ENCODE measurements at places on chromosomes 12 and 14.

GRCh38 chr14:104707608-104708595 lies 16.1 kb upstream of the ADSS1 start:
- DNase-seq, result no peak

GRCh38 chr12:106633451-106633823 lies 50.6 kb downstream of the RFX4 start:
- DNase-seq, result no peak

DNA sequence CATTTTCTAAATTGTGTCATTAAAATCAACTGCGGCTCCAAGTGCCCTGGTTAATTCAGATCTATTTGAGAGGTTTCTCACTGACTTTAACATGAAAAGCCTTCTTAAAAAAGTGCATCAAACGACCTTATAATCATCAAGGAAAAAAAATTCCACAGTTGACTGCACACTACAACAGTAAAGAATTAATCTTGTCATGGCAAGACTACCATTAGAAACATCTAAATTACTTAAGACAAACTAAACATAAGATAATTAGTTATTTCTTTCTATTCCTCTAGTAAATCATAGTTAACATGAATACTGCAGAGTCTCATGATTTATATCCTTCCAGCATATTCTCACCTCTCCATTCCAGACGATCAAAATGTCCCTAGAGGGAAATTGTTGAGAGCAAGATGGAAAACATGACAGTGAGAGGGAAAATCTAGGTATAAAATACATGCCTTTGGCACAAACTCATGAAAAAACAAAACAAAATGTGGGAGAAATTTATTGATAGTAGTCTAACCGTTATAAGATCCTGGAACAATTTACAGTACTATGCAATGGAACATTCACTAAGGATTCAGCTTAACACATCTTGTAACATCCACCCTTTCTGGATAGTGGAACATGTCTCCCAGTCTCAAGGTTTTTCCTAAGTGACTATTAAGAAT lies 112.5 kb downstream of the PRKD1 start:
- no peak for DNase-seq

DNA sequence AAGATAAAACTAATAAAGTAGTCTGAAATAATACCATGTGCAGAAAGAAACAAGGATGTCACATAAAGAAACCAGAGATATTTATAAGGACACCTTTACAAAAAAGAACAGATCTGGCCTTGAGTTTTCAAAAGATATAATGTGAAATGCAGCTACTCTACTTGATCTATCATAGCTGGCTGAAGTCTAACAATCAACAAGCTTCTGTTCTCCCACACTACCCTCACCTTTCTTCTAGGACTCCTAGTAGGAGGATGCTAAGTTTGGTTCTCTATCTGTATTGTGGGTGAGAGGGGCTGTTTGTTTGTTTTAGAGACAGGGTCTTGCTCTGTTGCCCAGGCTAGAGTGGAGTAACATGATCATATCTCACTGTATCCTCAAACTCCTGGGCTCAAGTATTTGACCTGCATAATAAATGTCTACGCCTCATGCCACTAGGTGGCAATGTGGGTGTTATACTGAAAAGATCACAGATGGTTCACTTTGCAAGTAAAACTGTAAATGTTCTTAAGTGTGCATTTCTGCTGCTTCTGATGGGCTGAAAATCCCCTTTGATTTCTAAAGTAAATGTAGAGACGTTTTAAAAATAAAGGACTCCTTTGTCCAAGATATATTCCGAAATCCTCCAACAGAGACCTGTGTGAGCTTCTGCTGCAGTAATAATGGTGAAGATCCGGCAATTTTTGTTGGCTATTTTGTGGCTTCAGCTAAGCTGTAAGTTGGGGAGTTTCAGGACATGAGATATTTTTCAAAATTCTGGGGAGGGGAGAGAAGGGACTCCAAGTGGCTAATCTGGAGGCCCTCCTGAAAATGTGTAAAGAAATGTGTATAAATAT lies 269.3 kb downstream of the DAD1 start:
- no peak for DNase-seq

DNA sequence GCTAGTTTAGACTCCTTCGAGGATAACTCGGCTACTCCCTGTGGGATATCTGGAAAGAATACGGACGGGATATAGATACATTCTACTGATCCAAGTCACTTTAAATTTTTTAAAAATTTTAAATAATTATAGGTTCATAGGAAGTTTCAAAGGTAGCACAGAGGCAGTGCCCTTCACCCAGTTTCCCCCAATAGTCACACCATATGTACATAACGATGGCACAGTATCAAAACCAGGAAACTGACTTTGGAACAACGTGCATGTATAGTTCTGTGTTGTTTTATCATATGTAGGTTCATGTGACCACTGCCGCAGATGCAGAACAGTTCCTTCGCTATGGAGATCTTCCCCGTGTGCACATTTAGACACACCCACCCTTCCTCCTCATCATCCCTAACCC lies 352.3 kb downstream of the CACNA1C start:
- no peak for DNase-seq

DNA sequence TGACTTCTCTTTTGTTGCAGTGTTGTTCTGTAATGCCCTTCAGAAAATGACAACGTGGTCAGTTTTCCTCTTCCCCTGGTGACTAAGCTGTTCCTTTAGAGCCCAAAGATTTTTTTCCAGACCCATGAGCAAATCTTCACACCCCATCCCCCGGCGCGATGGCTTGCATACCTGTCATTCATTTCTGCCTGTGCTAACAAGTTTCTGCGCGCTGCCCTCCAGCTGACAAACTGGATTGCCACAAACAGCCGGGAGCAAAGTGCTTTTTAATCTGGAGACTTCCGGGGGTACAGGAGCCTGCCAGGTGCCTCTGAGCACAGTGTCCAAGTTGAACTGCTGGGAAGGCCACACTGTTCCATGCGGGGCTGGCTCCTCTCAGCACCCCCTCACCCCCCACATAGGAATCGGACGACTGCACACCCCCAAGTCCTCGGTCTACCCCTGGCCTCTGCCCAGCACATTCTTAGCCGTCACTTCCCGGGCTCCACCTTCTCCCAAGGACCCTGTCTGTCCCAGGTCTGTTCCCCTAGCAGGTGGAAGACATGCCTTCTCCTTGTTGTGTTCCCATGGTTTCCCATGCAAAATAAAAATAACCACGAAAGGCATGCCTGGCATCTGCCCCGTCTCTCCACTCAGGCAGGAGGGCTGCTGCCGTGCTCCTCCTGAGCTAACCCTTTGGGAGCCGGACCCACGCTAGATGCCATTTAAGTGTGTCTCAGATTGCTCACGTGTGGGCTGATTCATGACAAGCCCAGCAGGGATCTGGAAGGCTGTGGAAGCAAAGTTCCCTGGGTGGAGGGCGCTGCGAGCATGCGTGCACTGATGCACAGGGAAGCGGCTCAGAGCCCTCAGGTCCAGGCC lies 14.1 kb downstream of the RILPL1 start:
- DNase-seq, result no peak

DNA sequence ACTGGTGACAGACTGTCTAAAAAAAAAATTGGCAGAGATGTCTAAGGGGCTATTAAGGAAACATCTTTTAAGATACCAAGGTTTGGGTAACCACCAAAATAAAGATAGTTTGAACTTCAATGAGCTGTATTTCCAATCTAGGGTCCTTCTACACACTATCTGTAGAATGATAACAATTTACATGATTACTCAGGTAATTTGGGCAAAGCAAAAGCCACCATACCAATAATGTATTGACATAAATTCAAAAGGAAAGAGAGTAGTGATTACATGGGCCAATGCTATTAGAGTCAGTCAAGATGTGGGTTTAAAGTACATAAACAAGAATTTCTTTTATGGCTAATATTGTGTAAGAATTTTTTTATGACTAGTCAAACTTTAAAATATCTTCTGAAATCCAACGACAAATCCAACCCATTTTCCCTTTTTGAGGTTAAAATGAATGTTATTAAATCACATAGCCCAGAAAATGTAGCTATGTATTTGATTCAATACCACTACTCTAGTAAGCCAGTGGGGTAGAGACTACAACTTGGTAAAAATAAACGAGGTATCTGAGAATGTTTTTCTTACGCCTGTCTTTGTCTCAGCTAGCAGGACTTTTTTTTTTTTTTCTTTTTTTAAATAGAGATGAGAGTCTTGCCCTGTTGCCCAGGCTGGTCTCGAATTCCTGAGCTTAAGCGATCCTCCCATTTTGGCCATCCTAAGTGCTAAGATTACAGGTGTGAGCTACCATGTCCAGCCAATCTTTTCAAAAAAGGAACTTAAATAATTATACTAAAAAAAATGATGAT lies 10.4 kb downstream of the PNN start:
- no peak for DNase-seq

GRCh38 chr12:5051334-5051733 lies 7.7 kb downstream of the KCNA5 start:
- no peak for DNase-seq

DNA sequence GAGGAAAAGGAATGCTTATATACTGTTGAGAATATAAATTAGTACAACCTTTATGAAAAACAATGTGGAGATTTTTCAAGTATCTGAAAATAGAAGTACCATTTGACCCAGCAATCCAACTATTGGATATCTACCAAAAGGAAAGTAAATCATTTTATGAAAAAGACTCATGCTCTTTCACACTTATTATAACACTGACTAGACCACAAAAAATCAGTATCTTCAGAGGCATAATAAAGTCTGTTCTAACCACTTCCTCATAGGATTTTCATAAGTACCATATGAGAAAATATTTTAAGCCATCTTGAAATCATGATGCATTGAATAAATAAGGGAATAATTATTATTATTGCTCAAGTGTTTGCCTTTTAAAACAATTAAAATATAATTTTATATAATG lies 90.8 kb downstream of the SLCO1B1 start:
- no peak for DNase-seq

All from T1000 (cell line).